ENCODE measurements at places on chromosomes 7 and 10.

DNA sequence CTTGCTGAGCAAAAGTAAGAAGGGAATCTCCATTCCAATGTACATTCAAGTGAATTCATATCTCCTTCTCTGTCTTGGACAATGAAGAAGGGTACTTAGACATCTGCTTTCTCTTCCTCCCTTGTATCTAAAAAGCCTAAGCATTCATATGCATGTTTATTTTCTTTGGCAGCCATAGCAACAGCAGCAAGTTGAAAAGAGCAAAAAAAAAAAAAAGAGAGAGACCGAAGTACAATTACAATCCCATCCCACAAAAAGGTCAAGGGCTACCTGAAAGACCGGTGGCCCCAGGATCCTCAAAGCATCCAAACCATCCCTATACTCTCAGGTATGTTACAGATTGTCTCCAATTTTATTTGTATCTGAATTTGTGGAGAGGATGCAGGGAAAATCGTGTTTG lies 4.1 kb downstream of the OR2F1 start:
- no peak for DNase-seq

GRCh38 chr7:72430531-72430930 lies 18.4 kb upstream of the CALN1 start:
- no peak for DNase-seq

- no peak for DNase-seq
Observed at GRCh38 chr10:28403090-28403489, 100.2 kb upstream of the MPP7 start.

- no peak for DNase-seq
Observed at GRCh38 chr10:31129271-31129670, 97.6 kb upstream of the ZNF438 start.

DNA sequence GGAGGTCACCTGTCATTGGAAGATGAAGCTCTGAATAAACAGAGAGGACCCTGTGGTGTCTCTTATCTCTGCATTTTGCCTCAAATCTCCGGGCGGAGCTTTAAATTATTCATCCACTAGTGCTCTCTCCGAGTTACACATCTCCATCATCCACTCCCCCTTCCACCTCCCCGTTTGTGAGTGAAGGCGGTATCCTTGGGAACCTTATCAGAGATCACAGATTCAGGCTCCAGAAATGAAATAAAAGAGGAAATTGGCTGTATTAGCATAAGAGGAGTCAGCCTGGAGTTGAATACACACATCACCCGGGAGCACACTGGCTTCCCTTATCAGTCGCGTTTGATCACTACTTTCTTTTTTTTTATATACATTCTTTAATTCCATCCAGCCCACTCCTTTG lies 1184.8 kb downstream of the GATA3 start:
- DNase-seq, result no peak

DNA sequence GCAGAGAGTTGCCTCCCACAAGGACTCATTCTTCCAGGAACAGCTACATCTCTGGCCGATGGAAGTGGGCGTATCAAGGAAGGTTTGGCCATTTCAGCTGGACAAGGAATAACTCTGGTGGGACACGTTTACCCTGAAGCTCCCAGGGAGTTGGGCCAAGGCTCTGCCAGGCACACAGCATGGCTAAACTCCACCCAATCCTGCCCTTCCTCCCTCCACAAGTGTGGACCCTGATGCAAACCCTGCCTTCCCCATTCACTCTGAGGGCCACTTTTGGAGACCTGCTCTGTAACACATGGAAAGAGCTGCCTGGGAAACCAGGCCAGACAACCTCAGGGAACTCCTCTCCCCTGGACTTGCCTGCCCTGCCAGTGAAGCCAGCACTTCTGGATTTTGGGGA lies 407.8 kb upstream of the FOXK1 start:
- DNase-seq, result no peak

- DNase-seq, result no peak
Observed at GRCh38 chr7:81993186-81993585, 223.3 kb upstream of the HGF start.

- no peak for DNase-seq
Observed at GRCh38 chr10:129594811-129595210, 127.8 kb downstream of the MGMT start.

- peak; percentile 32 for DNase-seq
Observed at GRCh38 chr10:11113156-11113555, 95.5 kb downstream of the CELF2 start.

GRCh38 chr7:36605261-36606051 lies 118.8 kb downstream of the AOAH start:
- no peak for DNase-seq

- no peak for DNase-seq
Observed at GRCh38 chr10:47164126-47164799, 135.7 kb upstream of the GDF10 start.

- DNase-seq, result no peak
Observed at GRCh38 chr10:11825796-11826414, 2.7 kb downstream of the PROSER2 start.

DNA sequence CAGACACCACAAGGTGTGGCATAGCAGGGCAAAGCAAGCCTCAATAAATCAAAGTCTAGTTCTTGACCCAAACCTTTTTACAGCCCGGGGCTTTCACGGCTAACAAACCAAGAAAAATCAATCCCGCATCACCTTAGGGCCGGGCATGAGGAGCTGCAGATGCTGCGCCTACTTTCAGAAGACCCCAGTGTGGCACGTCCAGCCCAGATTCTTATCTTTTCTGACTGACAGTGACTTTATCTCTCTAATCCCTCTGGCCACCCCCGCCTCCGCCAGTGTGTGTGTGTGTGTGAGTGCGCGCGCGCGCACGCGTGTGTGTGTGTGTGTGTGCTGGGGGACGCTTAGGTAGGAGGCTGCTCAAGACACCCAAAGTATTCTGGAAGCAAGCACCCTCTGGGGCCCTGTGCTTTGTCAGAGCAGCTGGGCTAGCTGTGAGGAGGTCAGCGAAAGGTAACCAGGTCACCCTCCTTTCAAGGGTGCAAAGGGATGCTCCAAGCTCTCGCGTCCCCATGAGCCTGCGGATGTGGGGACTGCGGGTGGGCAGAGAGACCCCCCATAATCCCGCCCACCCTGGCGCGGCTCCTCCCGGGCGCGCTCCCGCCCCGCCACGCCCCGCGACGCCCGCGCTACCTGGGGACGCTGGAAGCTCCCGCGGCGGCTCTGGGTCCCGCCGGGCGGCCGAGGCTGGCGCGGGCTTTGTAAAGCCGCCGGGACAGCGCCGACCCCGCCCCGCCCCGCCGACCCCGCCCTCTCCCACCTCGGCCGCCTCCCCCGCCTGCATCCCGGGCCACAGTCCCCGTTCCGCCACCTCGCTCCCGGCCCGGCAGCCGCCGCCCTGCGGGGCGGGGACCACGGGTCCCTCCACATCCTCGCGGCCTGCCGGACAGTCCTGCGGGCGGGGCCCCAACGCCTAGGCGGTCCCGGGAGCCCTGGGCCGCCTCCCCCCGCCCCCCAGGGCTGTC lies 57.1 kb upstream of the RHOBTB1 start:
- DNase-seq, result no peak

- DNase-seq, result no peak
Observed at GRCh38 chr7:17746020-17746530, 194.2 kb downstream of the SNX13 start.

DNA sequence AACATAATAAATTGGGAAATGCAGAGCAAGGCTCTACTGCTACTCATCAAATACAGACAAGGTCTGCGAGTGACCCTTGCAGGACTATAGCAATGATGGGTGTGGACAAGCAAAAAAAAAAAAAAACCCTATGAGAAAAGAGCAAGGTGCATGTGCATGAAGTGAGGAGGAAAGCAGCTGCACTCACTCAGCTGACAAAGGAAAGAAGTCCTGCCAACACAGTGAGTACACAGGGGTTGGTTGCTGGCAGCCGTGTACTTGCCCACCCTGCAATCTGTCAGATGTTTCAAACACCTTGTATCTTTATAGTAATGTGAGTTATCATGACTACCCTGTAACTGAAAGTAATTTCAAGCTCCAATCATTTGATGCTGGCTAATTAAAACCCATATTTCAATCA lies 20.5 kb downstream of the CHCHD3 start:
- DNase-seq, result no peak

GRCh38 chr7:19118636-19119371 lies 1.4 kb upstream of the TWIST1 start:
- DNase-seq, result no peak

DNA sequence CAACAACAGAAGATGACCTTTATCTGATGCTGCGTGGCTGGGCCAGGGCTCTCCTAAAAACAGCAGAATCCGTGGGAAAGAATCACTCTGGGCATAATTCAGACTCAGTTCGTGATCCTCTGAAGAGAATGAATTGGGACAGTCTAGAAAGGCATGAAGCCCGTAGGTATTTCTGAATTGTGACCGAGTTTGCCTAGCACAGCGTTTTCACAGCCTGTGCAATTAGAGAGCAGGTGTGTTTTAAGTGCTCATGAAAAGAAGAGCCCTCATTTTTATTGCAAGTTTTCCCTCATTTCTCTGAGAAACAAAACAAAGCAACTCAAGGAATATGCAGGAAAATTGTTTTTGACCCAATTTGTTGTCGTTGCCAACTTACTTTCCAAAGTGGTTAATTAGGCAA lies 366.2 kb downstream of the WDR11 start:
- no peak for DNase-seq

DNA sequence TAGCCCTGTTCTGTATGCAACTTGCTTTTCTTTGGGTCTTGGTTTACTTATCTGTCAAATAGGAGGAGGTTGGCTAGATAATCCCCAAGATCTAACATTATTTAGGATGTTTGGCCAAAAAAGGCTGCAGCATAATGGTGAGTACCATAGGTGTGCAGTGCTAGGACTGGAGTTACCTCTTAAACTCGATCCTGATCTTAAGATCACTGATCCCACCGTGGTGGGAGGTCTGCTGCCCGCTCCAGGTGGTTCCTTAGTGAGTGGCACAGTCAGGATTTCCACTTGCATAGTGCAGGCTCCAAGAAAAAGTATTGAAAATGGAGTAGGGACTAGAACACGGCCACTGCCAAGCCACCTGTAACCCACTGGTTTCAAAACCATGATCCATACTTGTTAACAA lies 66.9 kb downstream of the KLHDC10 start:
- DNase-seq, result no peak

- DNase-seq, result no peak
Observed at GRCh38 chr7:80876894-80877414, 41.9 kb downstream of the SEMA3C start.

DNA sequence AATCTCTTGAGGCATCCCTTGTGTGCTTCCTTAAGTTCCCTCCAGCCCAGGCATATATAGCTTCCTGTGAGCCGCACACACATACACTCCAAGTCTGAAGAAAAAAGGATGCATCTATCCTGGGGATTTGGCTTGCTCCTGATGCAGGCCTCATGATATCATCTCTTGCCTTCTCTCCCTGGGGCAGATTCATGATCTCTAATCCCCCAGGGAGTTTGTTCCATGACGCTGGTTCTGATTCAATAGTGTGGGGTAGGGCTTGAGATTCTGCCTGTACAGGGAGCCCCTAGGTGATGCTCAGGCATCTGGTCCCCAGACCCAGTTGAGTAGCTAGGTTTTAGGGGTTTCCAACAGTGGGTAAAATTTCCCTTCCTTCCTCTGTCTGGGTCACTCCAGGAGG lies 1.5 kb downstream of the PON1 start:
- DNase-seq, result no peak

DNA sequence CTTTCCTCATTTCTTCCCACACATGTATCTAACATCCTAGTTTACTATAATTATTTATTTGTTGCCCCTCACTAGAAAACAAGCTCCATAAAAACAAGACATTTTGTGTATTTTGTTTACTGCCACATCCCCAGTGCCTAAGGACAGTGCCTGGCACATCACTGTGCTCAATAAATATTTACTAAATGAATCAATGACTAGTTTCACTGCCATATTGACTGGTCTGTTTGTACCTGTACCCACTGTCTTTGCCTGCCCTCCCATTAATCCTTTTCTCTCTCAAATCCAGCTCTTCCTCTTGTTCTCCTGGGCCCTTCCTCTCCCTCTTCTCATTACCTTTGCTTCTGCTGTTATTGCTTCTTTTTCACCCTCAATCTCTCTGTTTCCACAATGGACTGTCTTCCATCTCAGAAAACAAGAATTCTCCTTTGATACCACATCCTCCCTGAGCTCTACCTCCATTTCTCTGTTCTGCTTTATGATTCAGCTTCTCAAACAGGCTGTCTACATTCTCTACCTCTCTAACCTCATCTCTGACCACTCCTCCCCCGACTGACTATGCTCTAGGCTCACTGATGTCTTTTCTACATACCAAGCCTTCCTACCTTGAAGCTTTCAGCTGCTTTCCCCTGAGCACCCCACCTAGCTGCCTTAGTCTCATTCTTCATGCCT lies 8.3 kb upstream of the FAM133B start:
- no peak for DNase-seq

GRCh38 chr10:72340510-72341261 lies 14.0 kb downstream of the DNAJB12 start:
- peak; percentile 77 for DNase-seq

GRCh38 chr7:139602143-139602722 lies 78.7 kb downstream of the CLEC2L start:
- no peak for DNase-seq

GRCh38 chr7:48111596-48111995 lies 22.5 kb downstream of the UPP1 start:
- DNase-seq, result no peak

DNA sequence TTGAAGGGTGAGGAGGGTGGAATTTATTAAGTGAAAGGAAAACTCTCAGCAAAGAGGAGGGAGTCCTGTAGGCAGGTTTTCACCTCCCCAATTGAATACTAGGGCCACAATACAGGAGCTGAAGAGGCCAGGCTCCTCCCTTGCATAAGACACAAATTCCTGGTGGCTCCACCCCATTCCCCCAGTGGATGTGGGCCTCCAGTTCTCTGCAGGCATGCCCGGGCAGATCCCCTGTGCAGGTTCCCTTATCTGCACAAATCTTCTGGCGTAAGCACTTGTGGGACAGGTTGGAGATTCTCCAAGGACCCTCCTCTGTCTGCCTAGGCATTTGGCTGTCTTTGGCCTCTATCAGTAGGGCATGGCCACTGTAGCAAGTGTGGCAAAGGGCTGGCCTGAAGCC lies 847.1 kb upstream of the MBL2 start:
- no peak for DNase-seq

GRCh38 chr7:120052884-120053382 lies 220.0 kb upstream of the KCND2 start:
- no peak for DNase-seq

DNA sequence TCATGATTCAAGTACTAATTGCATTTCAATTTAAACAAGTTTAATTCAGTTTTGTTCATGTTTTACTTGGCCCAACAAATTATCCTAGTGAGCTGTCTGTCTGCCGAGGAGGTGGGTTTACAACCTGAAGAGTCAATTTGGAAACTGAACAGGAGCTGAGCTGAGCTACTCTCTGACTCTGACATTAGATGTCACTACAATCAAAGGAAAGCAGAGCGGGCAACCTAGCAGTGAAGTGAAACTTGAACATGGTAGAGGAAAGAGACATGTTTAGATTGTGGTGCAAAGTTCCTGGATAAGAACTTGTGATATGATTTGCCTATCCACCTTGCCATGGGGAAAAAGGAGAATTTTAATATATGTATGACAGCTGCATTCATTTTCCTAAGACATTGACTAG lies 9.6 kb upstream of the AGR3 start:
- DNase-seq, result no peak

DNA sequence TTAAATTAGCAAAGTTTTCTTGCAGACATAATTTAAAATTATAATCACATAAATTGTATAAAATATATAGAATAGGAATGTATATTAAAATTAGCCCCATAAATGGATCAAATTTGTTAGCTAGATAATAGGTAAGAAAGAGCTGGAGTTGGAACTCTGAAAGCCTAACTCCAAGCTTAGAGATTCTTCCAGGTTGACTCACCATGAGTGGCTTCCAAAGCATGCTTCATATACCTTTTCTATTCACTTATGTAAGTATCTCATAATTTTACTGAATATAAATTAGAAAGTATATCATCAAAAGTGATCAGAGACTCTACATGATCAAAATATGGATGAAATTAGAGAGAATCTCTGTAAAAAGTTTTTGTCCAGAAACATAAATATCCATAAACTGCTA lies 320.7 kb upstream of the MAGI2 start:
- DNase-seq, result no peak
